Upper lobe of left lung (tissue), 6 donors: ENCODE measurements at places on chromosomes 7 and 10.
A peak's percentile ranks its signal among the peaks of the same experiment; 100 is the strongest.

DNA sequence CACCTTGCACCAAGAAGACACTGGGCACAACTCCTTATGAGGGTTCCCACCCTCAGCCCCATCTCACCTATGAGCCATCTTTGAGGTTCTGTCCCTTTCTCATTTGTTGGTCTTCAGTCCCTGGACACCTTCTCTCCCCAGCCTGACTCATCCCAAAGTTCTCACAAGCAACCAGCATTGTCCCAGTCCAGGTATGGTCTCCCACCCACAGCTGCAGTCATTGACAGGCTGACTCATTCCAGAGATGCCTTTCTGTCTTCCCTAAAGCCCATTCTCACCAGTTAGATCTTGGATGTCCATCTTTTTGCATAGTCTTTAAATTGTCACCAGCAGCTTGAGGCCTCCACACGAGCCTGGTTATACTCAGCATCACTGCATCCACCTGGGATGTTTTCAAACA is 26.7 kb upstream of the BMPR1A start:
- DNase-seq, result no peak

DNA sequence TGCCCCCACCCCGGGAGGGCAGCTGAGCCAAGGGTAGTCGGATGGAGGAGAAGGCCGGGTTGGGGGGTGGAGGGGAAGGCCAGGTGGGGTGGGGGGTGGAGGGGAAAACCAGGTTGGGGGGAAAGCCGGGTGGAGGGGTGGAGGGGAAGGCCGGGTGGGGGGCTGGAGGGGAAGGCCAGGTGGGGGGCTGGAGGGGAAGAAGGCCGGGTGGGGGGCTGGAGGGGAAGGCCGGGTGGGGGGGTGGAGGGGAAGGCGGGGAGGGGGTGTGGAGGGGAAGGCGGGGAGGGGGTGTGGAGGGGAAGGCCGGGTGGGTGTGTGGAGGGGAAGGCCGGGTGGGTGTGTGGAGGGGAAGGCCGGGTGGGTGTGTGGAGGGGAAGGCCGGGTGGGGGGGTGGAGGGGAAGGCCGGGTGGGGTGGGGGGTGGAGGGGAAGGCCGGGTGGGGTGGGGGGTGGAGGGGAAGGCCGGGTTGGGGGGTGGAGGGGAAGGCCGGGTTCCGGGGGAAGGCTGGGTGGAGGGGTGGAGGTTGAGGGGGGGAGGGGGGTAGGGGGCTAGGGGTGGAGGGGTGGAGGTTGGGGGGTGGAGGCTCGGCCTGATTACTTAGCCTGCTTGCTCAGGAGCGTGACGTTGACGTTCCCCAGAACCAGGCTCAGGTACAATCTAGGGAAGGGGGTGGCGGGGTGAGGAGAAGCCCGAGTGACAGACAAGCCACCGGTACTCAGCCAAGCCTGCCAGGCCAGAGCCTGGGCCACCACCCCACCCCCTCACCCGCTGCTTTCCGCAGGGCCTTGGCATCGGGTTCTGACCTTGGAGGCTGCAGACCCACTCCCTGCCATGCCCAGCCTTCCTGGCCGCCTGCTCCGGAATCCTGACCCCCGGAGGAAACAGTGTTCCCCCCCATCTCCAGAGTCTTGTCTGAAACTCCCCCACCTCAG is 5.6 kb downstream of the TMEM120A start:
- peak; percentile 72 for DNase-seq

GRCh38 chr7:29815181-29816105 is 9.1 kb downstream of the WIPF3 start:
- no peak for DNase-seq

DNA sequence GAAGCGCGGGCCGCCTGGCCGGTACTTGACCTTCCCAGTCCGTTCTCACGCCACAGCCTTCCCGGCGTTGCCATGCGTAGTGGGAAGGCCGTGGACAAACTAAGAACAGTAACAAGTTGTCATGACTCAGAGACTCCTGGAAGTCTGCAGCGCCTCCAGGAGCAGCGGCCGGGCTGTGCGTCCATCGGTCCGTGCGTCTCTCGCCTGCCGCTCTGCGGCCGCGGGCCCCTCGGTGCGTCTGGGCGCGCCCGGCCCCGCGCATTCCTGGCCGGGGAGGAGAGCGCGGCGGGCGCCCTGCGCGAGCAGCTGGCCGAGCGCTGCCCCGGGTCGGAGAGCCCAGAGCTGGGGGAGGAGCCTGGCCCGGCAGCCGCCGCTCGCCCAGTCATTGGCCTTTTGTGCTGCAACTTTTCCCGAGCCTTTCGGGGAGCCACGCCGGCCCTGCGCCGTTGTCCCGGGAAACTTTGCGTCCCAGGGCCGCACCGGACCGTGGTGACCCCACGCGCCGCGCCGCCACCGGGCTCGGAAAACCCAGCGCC is 123.7 kb downstream of the TACC2 start:
- peak; percentile 87 for DNase-seq

DNA sequence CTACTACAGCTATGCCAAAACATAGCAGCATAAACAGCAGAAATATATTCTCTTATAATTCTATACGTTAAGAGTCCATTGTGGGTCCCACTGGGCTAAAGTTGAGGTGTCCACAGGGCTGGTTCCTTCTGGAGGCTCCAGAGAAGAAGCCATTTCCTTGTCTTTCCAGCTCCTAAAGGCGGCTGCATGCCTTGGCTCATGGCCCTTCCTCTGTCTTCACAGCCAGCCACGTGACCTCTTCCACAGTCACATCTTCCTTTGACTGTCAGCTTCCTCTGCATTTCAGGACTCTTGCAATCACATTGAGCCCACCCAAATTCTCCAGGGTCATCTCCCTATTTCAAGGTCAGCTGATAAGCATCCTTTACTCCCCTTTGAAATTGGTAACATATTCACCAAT is 17.2 kb downstream of the NACAD start:
- DNase-seq, result no peak

GRCh38 chr10:3805201-3805790 is 20.3 kb upstream of the KLF6 start:
- DNase-seq, result no peak

- DNase-seq, result no peak
Measured at GRCh38 chr10:50216418-50216817, 34.9 kb downstream of the ASAH2 start.

DNA sequence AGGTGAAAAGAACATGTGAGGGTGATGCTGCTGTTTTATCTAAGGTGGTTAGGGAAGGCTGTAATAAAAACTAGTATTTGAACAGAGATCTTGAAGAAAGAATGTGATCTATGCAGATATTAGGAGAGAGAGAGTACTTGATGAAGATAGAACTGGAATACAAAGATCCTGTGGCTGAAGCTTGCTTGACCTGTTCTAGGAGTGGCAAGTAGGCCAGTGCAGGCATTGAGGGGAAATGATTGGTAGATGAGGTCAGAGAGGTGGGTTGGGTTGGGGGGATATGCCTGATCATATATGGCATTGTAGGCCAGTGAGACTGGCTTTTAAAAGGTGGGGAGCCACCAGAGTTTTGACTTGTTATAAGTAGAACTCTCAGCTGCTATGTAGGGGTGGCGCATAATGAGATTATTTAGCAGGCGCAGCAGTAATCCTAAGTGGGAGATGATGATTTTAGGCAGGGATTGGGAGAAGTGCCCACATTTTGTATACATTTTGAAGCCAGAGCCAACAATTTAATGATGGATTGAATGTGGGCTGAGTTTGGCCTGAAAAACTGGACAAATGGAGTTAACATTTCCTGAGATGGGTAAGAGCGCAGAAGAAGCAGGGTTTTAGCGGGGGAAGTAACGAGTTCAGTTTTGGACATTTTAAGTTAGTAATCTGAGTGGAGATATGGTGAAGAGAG is 8.2 kb downstream of the CCSER2 start:
- no peak for DNase-seq

- DNase-seq, result peak; percentile 53
Measured at GRCh38 chr7:25860275-25861163, 291.5 kb upstream of the NFE2L3 start.

GRCh38 chr7:37209195-37209594 is 239.5 kb downstream of the ELMO1 start:
- DNase-seq, result no peak

DNA sequence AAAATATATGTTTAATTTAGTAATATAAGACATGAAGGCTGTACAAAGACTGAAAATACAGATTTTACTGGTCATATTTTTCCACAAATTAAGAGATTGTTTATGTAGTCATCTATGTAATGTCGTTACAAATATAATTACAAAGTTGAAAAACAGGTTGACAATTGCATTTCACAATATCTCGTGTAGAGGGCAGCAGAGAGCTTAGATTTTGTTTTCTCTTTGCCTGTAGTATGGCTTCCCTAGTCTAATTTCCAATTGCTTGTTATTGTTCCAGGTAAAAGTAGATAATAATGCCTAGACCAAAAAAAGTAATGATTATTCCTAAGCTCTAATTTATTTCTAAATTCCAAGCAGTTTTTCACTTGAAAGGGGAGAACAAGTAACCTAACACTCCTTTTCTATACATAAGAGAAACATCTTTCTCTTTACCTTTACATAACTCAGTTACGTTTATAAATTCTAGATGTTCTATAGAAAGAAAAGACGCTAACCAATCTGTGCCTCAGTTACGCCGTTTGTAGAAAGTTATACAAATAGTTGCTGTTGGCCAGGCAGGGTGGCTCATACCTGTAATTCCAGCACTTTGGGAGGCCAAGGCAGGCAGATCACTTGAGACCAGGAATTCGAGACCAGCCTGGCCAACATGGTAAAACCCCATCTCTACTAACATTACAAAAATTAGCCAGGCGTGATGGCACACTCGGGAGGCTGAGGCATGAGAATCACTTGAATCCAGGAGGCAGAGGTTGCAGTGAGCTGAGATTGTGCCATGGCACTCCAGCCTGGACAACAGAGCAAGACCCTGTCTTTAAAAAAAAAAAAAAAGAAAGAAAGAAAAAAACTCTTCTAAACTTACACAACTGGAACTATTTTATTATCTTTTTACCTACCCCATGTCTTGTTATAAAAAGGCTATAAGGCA is 30.0 kb downstream of the NET1 start:
- no peak for DNase-seq

DNA sequence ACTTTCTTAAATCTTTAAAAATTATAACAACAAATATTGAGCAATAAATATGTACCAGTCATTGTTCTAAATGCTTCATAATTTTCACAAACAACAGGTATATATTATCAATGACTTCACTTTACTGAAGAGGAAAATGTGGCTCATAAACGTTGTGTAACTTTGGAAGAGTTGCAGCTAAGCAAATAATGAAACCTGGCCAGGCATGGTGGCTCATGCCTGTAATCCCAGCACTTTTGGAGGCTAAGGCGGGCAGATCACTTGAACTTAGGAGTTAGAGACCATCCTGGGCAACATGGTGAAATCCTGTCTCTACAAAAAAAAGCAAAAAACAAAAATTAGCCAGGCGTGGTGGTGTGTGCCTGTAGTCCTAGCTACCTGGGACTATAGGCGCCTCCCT is 71.9 kb upstream of the AMPH start:
- peak; percentile 40 for DNase-seq

GRCh38 chr7:95322396-95322795 is 1.9 kb downstream of the PON1 start:
- no peak for DNase-seq

DNA sequence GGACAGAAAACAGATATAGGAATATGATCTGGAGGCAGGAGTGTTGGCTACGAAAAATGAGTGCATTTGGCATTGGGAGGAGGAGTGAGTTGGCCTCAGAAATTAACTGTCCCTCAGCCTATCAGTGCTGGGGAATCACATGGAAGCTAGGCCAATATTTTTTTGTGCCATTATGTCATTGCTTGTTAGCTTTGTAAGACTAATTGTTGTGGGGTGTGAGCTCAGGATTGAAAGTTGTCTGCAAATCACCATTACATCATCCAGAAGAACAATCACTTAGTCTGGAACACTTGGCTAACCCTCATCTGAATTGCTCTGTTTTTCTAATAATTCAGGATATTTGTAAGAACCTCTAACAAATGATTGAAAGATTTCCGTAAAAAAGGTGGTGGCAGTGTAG is 45.2 kb upstream of the SEMA3D start:
- no peak for DNase-seq

GRCh38 chr7:153190986-153191385 is 431.4 kb downstream of the ACTR3B start:
- no peak for DNase-seq

GRCh38 chr10:79492256-79492655 is 20.1 kb upstream of the EIF5AL1 start:
- DNase-seq, result no peak

DNA sequence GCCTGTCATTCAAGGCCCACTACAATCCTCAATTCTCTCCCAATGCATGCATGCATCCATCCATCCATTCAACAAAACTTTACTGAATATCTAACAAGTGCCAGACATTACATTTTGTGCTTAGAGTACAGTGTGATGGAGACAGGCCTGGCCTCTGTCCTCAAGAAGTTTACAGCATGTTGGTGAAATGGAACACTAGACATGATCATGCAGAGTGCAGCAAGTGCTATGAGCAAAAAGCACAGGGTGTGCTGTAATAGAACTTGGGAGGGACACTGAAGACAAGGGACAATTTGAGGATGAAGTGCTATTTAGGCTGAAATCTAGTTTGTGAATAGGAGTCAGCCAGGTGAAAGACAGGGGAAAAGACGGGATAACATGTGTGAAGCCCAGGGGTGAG is 347.8 kb downstream of the PTEN start:
- DNase-seq, result no peak

- DNase-seq, result no peak
Measured at GRCh38 chr10:91602868-91603568, 29.9 kb downstream of the PPP1R3C start.

DNA sequence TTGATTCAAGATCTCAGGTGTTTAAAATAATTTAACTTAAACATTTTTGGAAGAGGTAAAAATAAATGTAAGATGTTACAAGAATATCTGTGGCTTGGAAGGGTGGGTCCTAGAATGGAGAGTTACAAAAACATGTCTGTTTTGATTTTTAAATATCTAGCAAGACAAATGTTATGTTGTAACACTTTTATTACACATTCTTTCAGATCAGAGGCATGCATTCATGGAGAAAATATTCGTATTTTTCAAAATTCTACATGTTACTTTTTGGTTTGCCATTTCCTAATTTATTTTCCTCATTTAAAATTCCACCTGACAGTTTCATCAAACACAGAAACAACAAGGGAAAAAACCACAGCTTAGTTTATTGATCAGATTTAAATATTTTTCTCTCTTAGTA is 10.0 kb downstream of the WBP1L start:
- no peak for DNase-seq

GRCh38 chr10:69662901-69663300 is 32.9 kb downstream of the FAM241B start:
- DNase-seq, result peak; percentile 36

GRCh38 chr7:8436965-8437364 is 3.6 kb downstream of the NXPH1 start:
- peak; percentile 47 for DNase-seq

- DNase-seq, result no peak
Measured at GRCh38 chr7:79287981-79288380, 165.5 kb downstream of the MAGI2 start.

DNA sequence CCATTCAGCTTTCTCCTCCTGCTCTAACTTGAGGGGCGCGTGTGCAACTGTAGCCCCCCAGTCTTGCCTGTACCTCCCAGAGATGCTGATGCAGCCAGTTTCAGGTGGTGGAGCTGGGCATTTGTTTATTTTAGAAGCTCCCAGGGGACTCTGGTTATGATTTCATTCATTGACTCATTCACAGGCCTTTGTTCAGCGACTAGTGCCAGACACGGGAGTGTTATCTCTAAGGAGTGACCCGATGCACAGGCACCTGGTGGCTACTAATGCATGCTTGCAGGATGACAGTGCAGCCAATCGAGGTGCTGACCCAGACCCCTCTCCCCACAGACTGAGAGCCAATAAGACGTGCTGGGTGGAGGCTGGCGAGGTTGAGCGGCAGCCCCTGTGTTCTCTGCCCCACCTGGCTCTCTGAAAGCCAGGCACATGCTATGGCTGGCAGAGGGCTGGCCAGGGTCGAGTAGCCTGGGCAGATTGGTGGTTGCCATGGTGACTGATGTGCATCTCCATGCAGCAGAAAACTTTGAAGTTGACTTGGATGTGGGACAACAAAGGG is 19.7 kb upstream of the SLC18A2 start:
- no peak for DNase-seq
